ENCODE measurements at places on chromosomes 16 and 17.

DNA sequence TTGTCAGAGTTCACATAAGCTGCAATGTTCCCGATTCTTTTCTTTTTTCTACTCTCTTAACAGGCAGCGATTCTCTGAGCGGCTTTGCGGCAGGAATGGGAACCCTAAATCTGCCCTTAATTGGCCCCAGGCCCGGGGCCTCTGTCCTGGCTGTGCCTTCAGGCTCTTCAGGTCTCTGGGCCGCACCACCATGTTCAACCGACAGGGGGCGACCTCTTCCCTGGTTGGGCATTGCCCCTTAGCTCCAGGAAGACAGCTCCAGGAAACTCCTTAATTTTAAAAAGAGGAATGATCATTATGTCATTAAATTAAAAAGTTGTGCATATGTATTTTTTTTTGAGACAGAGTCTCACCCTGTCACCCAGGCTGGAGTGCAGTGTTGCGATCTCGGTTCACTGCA, 20.3 kb downstream of the CACNG5 start:
- no peak for DNase-seq

GRCh38 chr17:57645950-57646665, 99.0 kb downstream of the CCDC182 start:
- DNase-seq = no peak

- no peak for DNase-seq
Observed at GRCh38 chr16:72244853-72245252, 72.9 kb upstream of the PMFBP1 start.

- DNase-seq = no peak
Observed at GRCh38 chr17:47676510-47677165, 17.3 kb upstream of the TBKBP1 start.

DNA sequence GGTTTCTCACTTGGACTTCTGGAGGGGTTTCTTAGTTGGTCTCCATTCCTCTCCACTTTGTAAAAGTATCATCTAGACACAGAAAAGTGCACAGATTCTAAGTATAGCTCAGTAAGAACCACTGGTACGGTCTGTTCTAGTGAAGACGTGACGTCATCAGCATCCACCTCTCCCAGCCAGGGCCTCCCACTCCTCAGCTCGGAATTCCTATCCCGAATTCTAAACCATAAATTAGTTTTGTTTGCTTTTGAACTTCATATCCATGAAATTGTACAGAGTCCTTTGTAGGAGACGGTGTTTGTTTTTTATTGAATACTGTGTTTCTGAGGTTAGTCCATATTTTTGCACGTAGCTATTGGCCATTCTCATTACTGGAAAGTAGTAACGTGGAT, 25.5 kb downstream of the FOXK2 start:
- no peak for DNase-seq

GRCh38 chr16:89364606-89365005, 125.8 kb downstream of the ANKRD11 start:
- DNase-seq = no peak

DNA sequence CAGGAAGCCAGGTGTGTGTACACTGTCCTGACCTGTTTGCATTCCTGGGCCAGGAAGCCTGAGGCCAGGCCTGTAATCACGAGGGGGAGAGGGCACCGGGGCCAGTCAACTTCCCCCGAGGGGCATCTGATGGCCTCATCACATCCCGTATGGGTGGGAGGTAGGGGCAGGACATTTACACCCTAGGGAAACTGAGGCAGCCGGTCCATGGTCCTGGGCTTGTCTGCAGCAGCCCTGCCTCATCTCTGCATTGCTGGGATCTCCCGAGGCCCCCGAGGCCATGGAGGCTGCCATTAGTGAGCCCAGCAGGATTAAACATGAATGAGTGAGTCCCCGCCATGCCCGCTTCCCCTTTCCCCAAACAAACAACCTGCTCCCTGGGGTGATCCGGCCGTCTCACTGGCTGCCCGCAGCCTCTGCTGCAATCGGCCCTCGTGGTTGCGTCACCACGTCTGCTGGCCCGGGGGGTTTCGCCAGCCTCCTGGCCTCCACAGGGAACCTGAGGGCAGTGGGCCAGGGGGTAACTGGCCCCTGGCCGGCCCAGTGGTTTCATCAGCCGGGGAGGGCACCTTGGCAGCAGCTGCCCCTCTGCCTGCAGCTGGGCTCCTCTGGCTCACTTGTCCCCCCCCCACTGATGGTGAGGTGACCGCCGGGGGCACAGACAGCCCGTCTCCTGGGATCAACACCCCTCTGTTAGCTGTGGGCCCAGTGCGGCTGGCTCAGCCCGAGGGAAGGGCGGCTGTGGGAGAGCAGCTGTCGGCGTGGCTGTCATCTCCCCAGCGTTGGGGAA, 88.3 kb upstream of the GSE1 start:
- DNase-seq = no peak

- no peak for DNase-seq
Observed at GRCh38 chr16:54679531-54679930, 251.1 kb upstream of the IRX5 start.

DNA sequence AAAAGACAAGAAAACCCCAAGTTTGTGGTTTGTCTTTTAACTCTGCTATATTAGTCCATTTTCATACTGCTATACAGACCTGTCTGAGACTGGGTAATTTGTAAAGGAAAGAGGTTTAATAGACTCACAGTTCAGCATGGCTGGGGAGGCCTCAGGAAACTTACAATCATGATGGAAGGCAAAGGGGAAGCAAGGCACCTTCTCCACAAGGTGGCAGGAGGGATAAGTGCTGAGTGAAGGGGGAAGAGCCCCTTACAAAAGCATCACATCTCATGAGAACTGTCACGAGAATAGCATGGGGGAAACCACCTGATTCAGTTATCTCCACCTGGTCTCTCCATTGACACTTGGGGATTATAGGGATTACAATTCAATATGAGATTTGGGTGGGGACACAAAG, 13.5 kb upstream of the ADAM11 start:
- DNase-seq = no peak

DNA sequence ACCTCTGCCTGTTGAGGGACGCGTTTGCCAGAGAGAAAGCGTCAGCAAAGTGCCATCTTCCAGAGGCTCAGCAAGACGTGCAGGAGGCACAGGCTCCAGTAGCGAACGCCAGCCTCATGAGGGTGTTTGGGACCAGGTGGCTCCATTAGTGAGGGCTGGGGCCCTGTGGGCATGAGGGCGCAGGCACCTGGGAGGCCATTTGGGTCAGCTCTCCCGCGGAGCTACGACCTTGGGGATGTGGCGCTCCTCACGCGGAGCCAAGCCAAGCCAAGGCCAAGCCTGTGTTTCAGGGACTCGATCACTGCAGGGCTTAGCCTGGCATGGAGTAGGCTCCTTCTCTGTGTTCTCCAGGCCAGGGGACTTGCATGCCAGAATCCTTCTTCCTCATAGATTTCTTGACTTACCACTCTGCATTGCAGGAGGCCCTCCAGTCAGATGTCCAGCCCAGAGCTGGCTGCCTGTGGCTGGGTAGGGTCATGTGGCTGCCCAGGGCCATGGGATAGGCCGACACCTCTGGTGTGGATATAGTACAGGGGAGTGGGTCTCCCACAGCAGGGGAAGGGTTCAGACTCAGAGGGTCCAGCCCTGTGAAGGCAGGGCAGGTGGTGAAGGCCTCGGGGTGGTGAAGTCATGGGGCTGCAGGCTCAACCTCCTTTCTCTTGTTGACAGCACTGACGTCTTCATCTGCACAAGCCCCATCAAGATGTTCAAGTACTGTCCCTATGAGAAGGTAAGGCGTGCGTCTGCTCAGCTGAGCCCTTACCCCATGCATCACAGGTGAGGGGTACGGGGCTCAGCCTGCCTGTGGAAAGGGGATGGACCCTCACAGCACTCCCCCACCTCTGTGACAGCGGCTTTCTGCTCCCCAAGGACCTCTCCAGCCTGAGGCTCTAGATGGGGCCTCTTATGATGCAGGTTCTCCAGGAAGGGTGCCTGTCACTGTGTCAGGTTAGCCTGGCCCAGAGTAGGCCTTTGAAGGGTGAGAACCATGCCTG, 19.6 kb downstream of the NT5M start:
- no peak for DNase-seq

GRCh38 chr17:74807925-74808324, 31.8 kb upstream of the NAT9 start:
- no peak for DNase-seq

- DNase-seq = no peak
Observed at GRCh38 chr17:75590314-75590761, 2.7 kb downstream of the MYO15B start.

DNA sequence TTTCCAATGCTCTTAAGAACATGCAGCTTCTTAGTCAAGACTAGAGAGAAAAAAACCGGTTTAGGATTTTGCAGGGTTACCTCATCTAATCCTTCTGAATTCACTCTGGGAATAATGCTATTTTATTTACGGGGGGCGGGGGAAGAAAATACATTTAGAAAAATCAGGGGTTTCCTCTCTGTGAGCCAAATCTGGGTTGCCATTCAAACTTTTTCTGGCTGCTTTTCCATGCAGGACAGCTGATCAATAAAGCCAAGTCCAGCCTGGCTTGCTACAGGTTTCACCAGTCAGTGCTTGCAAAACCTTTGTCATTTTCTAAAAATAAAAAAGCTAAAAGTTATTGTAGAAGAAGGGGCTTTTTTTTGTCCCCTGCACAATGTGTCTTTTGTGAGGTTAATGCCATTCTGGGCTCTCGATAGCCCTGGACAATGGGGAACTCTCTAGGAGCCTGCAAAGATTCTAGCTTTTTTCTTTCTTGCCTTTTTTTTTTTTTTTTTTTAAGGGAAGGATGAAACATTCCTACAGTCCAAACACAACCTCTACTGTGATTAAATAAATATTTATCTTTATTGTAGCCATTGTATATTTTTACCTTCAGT, 13.1 kb upstream of the ZFHX3 start:
- DNase-seq = no peak

GRCh38 chr17:64653325-64653984, 8.7 kb downstream of the SMURF2 start:
- no peak for DNase-seq

DNA sequence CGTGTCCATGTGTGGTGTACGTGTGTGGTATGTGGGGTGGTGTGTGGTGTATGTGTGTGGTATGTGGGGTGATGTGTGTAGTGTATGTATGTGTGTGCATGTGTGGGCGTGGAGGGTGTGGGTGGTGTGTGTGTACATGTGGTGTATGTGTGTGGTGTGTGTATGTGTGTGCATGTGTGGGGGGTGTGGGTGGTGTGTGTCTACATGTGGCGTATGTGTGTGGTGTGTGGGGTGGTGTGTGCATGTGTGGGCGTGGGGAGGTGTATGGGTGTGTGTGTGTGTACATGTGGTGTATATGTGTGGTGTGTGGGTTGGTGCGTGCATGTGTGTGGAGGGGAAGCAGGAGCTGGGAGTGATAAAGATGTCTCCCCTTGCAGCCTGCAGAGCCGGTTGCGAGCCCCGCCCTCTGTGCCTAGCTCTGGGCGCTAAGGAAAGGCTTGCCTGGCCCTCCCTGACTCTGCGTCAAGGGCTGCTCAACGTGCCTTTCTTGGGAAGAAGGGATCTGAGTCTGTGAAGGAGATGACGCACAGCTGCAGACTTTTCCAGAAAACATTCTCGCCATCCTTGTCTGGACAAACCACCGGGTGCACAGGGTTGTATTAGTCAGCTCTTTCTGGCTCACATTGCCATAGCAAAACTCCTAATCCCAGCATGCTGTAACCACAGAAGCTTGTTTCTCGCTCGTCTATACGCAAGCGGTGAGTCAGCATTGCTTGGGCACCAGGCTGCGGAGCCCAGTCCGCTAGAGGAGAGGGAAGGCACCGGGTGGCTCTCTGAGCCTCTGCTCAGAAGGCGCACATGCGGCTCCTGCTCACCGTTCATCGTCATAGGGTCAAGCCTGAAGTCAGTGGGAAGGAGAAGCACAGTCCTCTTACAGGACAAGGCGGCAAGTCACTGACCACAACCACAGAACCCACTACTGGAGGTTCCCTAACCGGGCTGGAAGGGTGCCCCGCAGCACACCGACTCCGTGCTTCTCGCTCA, 2.0 kb upstream of the CD300H start:
- DNase-seq = no peak

DNA sequence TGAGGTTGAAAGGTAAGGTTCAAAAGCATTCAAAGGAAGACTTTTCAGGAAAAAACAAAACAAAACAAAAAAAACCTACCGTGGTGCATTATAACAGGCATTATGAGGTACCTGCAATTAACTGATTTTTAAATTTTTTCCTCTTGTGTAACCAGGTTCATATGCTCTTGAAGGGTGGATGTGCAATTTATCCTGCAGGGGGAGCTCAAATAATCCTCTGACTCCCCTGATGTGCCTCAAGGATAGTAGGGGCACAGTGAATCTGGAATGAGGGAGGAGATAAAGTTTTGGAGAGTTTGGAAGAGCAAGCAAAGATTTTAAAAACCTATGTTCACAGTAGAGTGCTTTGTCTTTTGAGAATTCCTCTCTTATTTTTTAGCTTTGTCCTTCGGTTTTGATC, 1349.4 kb downstream of the CDH8 start:
- DNase-seq = no peak

DNA sequence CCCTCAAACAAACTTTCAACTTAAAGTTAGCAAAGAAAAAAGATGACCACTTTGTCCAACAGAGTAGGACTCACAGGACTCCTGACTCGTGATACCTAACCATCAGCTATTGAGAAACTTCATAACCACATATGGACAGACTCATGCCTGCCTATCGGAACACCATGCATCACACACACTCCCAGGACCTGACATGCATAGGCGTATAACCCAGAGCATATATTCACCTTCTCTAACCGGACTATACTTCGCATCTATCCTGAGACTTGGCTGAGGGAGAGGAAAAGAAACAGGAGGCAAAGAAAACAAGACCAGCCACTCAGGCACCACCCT, 2.2 kb downstream of the PIP4K2B start:
- DNase-seq = no peak

DNA sequence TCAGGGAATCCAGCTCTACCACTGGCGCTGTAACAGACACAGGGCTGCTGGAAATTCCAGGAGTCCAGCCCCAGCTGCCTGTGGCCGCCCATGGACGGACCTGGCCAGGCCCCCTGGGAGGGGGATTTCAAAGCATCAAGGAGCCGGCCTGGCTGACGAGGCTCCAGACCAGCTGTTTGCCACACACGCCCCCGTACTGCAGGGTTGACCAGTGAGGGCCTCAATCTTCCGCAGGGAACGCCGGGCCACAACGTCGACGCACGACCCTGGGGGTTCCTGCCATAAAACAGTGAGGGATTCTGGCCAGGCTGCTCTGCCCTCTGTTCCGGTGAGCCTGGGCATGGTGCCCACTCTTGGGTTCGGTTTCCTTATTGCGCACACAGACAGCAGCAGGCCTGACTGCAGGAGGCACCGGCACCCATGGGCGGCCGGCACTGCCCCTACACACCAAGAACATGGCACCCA, 3.7 kb downstream of the LMF1 start:
- DNase-seq = no peak

- peak; percentile 66 for DNase-seq
Observed at GRCh38 chr17:39462631-39463375, 1.5 kb downstream of the CDK12 start.

GRCh38 chr16:53511084-53511402, 8.0 kb upstream of the AKTIP start:
- DNase-seq = no peak
